ENCODE measurements at places on chromosomes 1 and 21.

GRCh38 chr1:9628541-9629444 is 22.7 kb upstream of the PIK3CD start:
- peak; percentile 68 for DNase-seq

DNA sequence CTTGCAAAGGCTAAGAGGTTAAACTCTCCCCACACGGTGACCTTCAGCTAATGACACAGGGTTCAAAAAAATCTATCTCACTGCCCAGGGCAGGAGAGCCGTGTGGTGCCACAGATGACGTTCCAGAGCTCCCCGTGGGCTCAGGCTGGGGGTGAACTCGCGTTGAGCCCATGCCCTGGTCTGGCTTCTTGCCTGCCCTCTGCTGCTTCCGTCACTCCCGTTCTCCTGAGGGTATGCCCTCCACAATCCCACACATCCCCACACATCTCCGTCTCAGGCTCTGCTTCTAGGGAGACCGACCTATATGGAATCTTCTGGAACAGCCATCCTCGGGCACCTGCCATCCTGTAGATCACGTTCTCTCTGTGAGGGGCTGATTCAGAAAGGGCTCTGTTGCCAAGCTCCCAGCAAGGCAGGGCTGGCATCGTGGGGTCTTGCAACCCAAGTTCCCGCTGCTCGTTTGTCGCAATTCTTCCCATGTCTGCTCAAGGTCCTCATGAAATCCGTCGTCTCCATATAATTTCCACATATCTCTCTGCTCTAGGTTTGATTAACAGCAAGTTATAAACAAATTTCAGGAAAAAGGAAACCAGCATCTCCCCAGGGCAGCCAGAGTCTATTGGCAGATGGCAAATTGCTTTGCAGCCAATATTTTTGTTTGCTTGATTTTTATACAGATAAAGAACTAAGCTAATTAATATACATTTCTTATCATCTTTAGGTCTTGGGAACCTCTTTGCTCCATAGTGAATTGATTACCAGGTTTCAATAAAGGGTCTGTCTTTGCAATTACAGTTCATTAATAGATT is 278.2 kb downstream of the PTPRU start:
- no peak for DNase-seq

DNA sequence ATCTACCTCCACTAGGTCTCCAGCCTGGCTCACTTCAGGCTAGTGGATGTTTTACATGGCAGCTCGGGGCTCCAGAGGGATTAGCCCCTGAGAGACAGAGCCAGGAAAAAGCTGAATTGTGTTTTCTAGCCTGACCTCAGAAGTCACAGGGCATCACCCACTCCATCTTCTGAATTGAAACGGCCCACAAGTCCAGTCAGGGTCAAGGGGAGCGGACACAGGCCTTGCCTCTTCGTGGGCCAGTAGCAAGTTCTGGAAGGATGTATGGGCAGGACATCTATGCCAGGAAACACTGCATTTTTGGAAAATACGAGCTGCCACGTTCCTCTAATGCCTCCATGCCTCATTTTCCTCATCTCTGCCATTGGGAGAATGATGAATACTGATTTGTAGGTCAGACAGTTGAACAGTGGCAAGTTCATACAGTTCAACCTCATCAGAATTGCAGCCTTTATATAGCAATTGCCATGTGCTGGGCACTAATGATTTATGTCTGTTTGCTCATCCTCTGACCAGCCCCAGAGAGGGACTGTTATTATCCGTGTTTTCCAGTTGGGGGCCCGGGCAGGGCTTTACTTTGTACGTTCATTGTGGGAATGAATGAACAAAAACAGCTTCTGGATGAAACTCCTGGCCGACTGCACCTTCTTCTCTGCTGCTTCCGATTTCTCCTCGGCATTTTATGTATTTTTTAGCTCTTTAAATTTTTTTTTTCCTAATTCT is 23.2 kb upstream of the PCBP3 start:
- no peak for DNase-seq

GRCh38 chr21:41322496-41323382 is 6.1 kb downstream of the FAM3B start:
- DNase-seq = no peak

DNA sequence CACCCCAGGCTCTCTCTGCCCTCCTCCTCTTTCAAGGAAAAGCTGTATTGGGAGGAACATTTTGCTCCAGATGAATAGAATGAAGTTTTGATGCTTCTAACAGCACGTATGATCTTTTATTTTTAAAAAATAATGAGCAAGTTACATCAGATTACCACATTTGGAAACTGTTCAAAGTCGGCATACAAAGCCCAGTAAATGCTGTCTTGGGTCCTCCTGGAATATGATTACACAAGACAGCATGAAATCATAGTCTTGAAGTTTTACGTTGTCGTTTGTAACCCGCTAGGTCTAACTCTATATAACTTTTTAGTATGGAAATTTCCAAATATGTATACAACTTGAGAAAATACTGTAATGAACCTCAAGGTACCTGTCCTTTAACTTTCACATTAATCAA is 385.6 kb downstream of the HLX start:
- no peak for DNase-seq

GRCh38 chr1:7993593-7994479 is 32.3 kb downstream of the ERRFI1 start:
- DNase-seq = no peak

GRCh38 chr21:36159356-36159921 is 2.8 kb downstream of the DOP1B start:
- DNase-seq = no peak

- no peak for DNase-seq
Observed at GRCh38 chr1:153498746-153499145, 37.0 kb downstream of the S100A6 start.

- DNase-seq = no peak
Observed at GRCh38 chr1:69952676-69953075, 252.7 kb downstream of the LRRC40 start.

GRCh38 chr1:241846862-241847539 is 1.0 kb upstream of the EXO1 start:
- DNase-seq = no peak

DNA sequence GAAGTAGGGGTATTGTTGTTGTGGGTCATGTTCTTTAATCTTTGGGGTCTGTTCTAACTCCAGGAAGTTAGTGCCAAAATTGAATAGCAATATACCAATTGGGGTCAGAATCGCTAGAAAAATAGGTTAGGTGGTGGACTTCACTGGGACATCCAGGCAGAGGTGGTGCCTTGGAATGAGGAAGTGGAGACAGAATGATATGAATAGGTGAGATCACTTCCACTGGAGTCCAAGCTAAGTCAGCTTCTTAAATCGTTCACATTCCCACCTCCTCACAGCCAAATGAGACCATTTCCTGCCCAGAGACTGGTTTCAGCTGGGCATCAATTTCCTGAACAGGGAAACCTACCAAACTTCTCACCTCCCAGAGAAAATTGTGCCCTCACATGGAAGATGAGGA is 137.8 kb upstream of the RAB4A start:
- no peak for DNase-seq

DNA sequence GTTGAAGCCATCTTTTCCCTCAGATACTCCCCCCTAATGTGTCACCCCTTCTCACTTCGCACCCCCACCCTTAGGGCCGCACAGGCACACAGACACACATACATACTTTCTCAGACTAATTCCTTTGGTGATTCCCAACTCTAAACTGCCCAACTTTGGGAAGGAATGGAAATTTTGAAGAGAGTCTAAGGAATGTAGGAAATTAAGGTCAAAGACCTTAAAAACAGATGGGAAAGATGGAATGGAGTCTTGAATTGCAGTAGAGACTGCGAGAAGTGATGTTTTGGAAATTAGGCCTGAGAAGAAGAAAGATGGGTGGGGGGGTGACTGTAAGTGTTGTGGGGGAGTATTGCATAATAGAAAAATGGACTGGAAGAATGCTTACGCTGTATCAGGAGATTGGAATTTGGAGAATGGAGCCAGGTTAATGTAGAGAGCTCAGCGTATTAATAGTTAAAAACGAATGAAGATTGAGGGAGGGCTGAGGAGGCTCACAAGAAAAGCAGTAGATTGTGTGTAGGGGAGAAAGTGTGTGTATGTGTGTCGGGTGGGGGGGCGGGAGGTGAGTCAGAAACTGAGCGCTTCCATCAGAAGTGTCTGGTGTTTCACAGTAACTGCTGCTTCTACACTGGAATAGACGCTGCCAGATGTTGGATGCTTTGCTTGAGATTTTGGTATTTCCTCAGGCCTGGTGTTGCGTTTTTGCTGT is 1.7 kb downstream of the PIP5K1A start:
- DNase-seq = no peak

DNA sequence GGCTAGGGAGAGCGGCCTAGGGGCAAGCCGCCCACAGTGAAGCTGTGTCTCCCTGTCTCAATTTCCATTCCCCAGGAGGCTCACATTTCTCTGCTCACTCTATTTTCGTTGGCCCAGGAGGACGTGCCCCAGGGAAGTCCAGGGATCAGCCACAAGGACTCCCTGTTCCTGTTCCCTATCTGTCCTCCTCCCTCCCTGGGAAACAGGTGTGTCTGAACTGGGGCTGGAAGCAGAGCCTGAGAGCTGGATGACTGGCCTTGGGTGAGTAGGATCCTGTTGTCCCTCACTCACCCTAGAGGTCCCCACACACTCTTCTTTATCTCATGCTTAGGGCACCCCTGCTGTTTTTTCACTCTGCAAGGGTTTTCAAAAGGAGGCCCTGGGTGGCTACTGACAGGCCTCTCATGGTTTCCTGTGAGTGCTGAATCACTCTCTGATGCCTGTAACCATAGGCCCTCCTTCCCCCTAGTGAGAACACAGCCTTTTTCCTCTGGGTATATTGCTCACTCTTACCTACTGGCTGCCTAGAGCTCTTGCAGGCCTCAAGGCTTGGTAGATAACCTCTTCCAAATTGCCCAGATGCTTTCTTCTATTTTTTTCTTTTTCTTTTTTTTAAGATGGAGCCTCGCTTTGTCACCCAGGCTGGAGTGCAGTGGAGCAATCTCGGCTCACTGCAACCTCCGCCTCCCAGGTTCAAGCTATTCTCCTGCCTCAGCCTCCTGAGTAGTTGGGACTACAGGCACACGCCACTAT is 3.3 kb upstream of the UTP11 start:
- DNase-seq = peak; percentile 44

DNA sequence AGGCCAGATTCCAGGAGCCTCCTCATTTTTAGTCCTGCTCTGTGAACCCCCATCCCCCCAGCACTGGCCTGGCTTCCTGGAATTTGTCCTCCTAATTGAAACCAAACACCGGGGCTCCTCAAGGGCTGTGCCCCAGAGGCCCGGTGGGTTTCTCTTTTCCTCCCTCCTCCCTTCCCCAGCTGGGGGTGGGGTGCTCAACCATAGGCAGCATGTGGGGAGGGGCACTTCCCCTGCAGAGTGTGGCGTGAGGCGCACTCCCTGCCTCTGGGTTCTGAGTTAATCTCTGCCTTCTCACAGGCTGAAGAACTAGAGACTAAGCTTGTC is 67.5 kb upstream of the ACOT11 start:
- no peak for DNase-seq

DNA sequence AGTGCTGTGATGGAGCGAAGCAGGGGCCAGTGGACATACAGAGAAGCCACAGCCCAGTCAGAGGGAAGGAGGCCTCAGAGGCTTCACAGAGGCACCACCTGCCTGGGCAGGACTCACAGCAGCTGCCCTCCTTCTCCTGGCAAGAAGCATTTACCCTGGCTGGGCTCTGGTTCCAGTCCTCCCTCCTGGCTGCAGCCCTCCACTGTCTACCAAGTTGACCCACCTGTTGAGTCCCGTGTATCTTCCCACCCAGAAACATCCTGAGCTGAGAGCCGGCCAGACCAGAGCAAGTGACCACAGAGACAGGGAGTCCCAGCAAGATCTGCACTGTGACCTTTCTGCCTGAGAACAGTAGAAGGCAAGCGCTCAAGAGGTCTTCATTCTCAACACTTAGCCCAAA is 49.7 kb downstream of the GLIS1 start:
- no peak for DNase-seq

GRCh38 chr1:41478118-41478748 is 6.2 kb downstream of the EDN2 start:
- no peak for DNase-seq

GRCh38 chr21:30760776-30761175 is 5.5 kb upstream of the KRTAP21-1 start:
- DNase-seq = no peak
